Ovary (tissue), 10 donors: ENCODE measurements at places on chromosomes 6 and 20.

DNA sequence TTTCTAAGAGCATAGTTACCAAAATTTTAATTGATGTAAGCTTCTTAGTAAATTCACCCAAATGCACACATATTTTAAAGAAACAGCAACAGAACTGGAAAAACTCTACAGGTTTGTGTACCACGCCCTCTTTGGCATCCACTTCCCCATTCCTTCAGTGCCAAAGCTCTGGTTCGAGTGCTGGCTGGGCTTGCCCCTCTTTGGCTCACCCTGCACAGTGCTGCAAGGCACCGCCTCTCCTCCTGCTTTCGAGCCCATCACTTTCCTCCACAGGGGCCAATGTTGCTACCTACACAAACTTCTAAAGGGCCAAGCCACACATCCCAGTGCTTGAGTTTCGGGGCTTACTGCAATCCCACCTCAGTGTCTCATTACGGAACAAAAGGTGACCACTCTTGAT lies 9.6 kb downstream of the LRP11 start:
- no peak overlapping the region for H3K27ac ChIP-seq
- H3K36me3 ChIP-seq, result no peaks in the 10 kb centered on the region
- H3K4me1 ChIP-seq, result no peaks in the 10 kb centered on the region
- H3K4me3 ChIP-seq, result no peak overlapping the region

GRCh38 chr20:64242003-64242796 lies 13.3 kb upstream of the PCMTD2 start:
- DNase-seq, result no peak
- no peak overlapping the region for H3K27ac ChIP-seq
- no peaks in the 10 kb centered on the region for H3K4me1 ChIP-seq
- H3K27me3 ChIP-seq, result no peaks in the 10 kb centered on the region
- H3K4me3 ChIP-seq, result no peak overlapping the region

DNA sequence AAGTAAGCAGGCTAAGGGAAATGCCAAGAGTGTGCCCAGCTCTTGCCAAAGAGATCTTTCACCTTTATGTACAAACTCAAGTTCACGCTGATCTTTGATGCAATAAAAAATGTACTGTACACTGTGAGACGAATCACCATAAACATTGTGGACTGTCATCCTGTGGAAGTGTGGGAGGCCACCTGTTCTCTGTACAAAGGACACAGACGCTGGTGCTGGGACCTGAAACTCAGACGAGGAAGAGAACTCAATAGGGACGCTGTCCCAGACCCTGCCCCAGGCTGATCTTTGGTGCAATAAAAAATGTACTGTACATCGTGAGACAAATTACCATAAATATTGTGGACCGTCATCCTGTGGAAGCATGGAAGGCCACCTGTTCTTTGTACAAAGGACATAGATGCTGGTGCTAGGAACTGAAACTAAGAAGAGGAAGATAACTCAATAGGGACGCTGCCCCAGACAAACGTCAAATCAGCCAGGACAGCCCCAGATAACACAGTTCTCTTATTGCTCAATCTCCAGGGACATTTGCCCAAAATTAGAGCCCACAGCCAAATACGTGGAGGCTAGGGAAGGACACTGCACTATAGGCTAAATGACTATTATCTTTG lies 312.7 kb upstream of the SGK1 start:
- no peaks in the 10 kb centered on the region for H3K36me3 ChIP-seq
- DNase-seq, result no peak
- H3K4me3 ChIP-seq, result no peak overlapping the region
- no peaks in the 10 kb centered on the region for H3K27me3 ChIP-seq
- peaks cover 2% of the 10 kb centered on the region for H3K4me1 ChIP-seq
- H3K27ac ChIP-seq, result no peak overlapping the region

DNA sequence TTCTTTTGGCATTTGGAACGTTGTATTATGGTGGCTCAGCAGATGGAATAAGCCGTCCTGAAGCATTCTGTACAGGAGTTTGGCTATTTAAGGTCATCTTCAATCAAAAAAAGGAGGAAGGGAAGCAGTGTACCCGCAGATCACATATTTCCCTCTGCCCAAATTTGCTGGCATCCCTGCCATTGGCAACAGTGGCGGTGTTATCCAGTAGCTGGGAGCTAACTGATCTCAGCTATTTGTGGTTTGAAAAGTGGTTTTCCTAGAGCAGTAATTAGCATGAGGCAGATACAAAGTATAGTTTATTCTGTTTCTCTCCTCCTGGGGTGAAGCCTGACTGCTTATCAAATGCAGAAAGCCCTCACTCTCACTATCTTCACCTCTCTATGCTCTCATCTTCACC lies 576.8 kb downstream of the QKI start:
- H3K27ac ChIP-seq, result no peak overlapping the region
- H3K4me1 ChIP-seq, result peaks cover 1% of the 10 kb centered on the region
- no peaks in the 10 kb centered on the region for H3K27me3 ChIP-seq
- H3K36me3 ChIP-seq, result no peaks in the 10 kb centered on the region
